ENCODE measurements at places on chromosomes 1 and 21. TPM values are rescaled to one million over a fixed set of nuclear protein-coding genes. Genes with fewer than 3 reads are reported as not detected.

VWA5B1 gene
- total RNA-seq: not detected

FCAMR gene
- total RNA-seq: not detected

CYP4B1 gene
- total RNA-seq: 0.17 TPM

ADORA1 gene
- total RNA-seq: 0.19 TPM

BATF3 gene
- 1.7 TPM for total RNA-seq

LHX8 gene
- not detected for total RNA-seq

PLD5 gene
- not detected for total RNA-seq

GRHL3 gene
- not detected for total RNA-seq

ZYG11A gene
- total RNA-seq: 1.2 TPM

EXO1 gene
- 17.6 TPM for total RNA-seq

PTCH2 gene
- total RNA-seq: 0.05 TPM

FCRLA gene
- total RNA-seq: 0.17 TPM

TP53BP2 gene
- 35.1 TPM for total RNA-seq

KLF17 gene
- total RNA-seq: not detected

SMIM34 gene
- total RNA-seq: not detected

SLAMF9 gene
- not detected for total RNA-seq

TTC24 gene
- total RNA-seq: not detected

GNG4 gene
- total RNA-seq: 1.2 TPM

CAPN9 gene
- total RNA-seq: not detected

JTB gene
- total RNA-seq: 139 TPM

RYR2 gene
- 0.09 TPM for total RNA-seq

IL12RB2 gene
- not detected for total RNA-seq

KRTAP20-1 gene
- not detected for total RNA-seq

MIXL1 gene
- 0.05 TPM for total RNA-seq

BARHL2 gene
- total RNA-seq: not detected

C8A gene
- total RNA-seq: not detected

KCNN3 gene
- 3.6 TPM for total RNA-seq

OR2L5 gene
- total RNA-seq: not detected

HRNR gene
- not detected for total RNA-seq

GSTM5 gene
- not detected for total RNA-seq

NBPF3 gene
- total RNA-seq: 6.6 TPM

CR1 gene
- total RNA-seq: not detected

KCNE1 gene
- 0.14 TPM for total RNA-seq

IFI44L gene
- 1.7 TPM for total RNA-seq

NME7 gene
- 18.0 TPM for total RNA-seq

TCEANC2 gene
- 3.8 TPM for total RNA-seq

FAM43B gene
- total RNA-seq: not detected

IL19 gene
- total RNA-seq: not detected

DNAJC28 gene
- 2.6 TPM for total RNA-seq

LCE1A gene
- total RNA-seq: not detected
